Stomach (tissue), 19 donors: ENCODE measurements at places on chromosomes 2 and 18.

- no peak for DNase-seq
Measured at GRCh38 chr2:75238670-75239330, 39.5 kb upstream of the TACR1 start.

GRCh38 chr18:70489986-70490933 lies 201.4 kb downstream of the SOCS6 start:
- DNase-seq: peak; percentile 29

DNA sequence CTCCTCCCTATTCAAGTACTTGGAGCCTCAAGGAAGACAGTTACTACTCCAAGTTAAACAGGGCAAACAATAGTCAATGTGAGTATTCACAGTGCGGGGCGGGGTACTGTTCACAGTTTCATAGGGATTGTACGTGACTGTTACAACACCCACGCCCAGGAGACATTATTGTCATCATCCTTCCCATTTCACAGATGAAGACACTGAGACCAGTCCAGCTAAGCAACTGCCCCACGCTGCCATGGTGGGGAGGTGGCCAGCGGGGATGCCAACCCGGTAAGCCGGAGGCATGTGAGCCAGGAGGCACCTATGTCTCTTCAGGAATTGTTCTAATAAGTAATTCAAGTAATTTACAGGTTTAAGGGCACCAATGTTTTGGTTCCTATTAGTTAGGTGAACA lies 982 bp downstream of the HJURP start:
- peak; percentile 19 for DNase-seq

DNA sequence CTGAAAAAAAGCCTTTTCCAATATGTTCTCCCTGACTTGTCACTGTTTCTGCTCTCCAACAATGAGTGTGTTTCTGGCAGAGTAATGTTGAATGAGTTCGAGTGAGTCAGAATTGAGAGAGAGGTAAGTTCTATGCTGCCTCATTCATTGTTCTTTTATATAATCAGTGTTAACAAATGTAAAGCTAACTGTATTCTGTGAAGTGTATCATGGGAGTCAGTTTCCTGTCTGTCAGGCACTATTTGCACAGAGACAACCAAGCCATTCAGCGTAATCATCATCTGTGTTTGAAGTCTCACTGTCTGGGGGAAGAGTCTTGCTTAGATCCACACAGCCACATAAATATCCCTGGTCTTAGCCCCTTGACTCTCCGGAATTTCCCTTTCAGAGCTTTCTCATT lies 22.0 kb upstream of the UPP2 start:
- DNase-seq: no peak
